Neural progenitor cell (in vitro differentiated cells): ENCODE measurements at places on chromosomes 4 and X. TPM values are rescaled to one million over a fixed set of nuclear protein-coding genes. Genes with fewer than 3 reads are reported as not detected.

DNA sequence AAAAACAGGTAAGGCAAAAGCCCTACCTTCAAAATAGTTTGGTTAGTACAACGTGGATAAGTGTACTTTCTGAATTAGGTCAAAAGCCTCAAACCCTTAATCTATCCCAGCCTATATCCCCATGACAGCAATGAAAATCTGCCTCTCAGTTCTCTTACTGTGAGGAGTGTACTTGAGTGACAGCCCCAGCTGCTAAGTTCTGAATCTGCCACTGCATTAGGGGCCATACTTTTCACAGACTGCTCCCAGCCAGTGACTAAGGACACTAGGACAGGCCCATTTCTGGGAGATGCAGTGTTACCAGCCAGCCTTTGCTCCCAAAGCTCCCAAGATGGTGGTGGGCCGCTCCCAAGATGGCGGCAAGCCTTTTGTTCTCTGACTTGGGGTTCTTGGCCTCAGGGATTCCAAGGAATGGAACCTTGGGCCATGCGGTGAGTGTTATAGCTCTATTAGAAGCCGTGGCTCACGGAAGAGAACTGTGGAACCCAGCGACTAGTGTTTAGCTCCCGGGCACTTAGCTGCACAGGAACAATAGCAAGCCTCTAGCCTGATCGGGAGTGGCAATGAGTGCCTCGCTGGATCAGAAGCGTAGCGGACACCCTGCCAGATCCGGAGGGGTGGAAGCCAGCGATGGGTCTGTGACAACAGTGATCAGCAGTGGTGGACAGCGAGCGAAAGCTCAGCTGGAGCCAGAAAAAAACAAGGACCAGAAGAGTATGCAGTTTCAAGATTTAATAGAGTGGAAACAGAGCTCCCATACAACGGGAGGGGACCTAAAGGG is 175.6 kb upstream of the NRK start:
- no peak for DNase-seq

SLC25A31 gene
- 0.21 TPM in 1 of 2 replicates, not detected in the other for total RNA-seq

DNA sequence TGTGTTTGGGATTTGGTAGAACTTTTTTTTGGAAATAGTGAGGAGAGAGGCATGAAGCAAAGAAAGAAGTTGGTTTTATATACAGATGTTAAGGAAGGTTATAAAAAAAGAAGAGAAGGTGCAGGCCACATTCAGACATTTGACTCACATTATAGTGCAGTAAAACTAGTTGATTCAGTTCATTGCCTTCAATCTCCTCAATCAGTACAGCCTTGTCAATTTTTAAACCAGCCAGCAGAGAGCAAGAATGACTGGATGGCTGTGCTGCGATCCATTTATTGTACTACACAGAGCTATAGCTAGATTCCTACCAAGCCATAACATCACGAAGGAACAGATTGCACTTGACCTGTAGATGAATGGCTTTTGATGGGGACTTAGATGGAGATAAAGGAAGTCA is 79.7 kb upstream of the LSM6 start:
- no peak for DNase-seq

GRCh38 chrX:22746081-22746480 is 253.7 kb upstream of the DDX53 start:
- DNase-seq = no peak

DNA sequence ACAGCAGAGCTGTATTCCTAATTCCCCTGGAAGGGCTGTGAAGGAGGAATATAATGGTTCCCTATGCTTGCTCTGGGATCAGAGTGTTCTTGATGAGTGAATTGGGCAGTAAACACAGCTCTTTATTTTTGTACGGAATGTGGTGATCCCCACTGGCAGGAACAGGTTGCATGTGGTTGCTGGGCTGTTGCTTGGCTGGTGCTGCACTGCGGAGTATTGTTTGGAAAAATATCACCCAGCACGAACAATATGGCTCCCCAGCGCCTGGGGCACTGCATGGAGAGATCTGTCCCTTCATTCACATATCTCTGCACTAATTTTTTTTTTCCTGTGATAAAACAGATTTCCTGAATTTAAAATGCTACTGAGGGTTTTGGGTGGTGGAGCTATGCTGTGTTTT is 119.7 kb downstream of the MGST2 start:
- no peak for DNase-seq

AMBN gene
- 0.15 TPM in 1 of 2 replicates, not detected in the other for total RNA-seq

- DNase-seq = no peak
Observed at GRCh38 chr4:56128213-56128612, 179.5 kb downstream of the CEP135 start.

DNA sequence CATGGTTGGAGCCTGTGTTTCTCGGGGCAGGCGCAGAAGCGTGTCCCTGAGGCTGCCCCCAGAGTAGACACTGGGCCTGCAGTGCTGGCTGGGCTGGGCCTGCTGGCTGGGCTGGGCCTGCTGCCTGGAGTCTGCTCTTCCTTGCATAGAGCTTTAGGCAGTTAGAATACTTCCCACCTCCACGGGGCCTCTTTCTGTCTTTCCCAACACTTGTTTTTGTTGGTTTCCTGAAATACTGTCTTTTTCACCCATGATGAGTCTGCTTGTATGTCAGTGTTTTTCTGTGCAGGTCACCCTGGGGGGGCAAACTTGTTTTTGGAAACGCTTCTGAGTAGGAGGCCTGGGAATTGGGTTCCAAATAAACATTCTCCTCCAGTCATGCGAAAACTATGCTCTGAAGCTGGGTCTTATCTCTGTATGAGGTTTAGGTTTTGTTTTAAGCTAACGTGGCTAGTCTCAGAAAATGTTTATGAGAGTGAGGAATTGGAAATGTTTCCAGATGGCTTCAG is 32.2 kb downstream of the TRMT44 start:
- no peak for DNase-seq

KIT gene
- 4.2 and 4.6 TPM in 2 replicates for total RNA-seq

DNA sequence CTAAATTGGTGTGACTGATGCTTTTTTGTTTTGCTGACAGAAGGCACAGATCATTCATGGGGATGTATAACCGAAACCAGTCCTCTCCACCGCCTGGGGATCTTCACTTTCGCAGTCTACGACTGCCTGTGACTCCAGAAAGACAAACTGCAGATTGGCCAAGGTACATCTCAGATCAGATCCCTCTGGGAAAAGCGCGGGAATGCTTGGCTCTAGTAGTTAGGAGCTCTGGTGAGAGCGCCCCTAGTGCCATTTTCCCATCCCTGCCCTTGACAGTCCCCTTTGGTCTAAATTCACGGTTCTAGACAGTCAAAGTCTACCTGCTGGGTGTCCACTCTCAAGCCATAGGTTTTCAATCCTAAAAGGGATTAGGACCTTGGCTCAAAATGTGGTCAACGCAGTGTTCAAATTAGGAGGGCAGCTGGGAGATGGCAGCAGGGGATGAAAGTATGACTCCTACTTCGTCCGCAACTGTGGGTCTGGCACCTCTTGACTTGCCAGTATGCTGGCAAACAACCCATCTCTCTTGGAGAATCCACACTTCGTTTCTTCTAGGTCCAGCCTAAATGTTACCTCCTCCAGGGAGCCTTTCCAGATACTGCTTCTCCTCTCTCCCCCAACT is 6.9 kb upstream of the HAND2 start:
- peak; percentile 87 for DNase-seq

DNA sequence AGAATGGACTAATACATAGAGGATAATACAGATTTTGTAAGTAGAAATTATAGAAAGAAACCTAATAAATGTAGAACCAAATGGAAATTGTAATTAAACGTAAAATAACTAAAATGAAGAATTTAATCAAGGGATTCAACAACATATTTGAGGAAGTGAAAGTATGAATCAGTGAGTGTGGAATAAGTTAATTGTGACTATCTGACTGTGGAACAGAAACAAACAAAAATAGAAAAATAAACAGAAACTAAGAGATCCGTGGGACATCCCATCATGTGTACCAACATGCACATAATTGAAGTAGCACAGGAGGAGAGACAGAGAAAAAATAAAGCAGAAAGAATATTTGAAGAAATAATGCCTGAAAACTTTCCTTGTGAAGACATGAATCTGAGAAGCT is 208.6 kb upstream of the TACR3 start:
- no peak for DNase-seq

- DNase-seq = no peak
Observed at GRCh38 chr4:73743795-73744194, 3.4 kb downstream of the CXCL8 start.

APBB2 gene
- total RNA-seq = 44.3 and 83.2 TPM in 2 replicates

DNA sequence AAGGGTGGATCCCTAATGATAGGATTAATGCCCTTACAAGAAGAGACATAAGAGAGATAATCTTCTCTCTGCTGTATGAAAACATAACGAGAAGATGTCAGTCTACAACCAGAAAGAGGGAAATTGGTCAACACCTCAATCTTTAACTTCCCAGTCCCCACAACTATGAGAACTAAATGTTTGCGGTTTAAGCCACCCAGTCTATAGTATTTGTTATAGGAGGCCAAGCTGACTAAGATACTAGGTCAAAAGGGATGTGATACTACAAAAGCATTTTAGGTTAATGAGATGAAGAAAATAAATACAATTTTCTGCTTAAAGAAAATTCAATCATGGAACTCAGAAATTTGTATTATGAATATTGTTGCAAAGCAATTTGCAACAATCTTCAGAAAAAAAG is 55.4 kb upstream of the LHFPL1 start:
- DNase-seq = no peak

GPR50 gene
- total RNA-seq = 0.47 and 2.2 TPM in 2 replicates

IBSP gene
- total RNA-seq = not detected in 2 replicates

- no peak for DNase-seq
Observed at GRCh38 chr4:121336706-121337105, 44.1 kb downstream of the QRFPR start.

RNF128 gene
- 0.06 TPM in 1 of 2 replicates, not detected in the other for total RNA-seq

GRCh38 chr4:7784131-7784870 is 155.4 kb downstream of the AFAP1 start:
- no peak for DNase-seq

DNA sequence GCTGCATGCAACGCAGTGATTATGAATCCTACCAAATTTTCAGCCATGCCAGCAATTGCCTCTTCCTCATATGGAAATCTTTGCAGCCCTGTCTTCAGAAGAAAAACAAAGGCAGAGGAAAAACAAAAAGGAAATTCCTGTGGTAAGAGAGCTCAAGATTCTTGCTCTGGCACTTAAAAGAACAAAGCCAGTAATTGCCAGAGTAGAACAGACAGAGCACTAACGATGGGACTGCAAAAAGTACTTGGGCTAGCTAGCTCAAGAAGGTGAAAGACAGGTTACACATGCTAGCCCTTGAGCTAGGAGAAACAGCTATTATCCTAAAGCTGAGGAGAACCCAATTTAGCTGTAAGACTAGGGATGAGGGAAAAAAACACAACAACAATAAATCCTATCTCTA is 582.3 kb downstream of the KCNIP4 start:
- no peak for DNase-seq

- no peak for DNase-seq
Observed at GRCh38 chr4:56241500-56241899, 145.8 kb downstream of the AASDH start.

DNA sequence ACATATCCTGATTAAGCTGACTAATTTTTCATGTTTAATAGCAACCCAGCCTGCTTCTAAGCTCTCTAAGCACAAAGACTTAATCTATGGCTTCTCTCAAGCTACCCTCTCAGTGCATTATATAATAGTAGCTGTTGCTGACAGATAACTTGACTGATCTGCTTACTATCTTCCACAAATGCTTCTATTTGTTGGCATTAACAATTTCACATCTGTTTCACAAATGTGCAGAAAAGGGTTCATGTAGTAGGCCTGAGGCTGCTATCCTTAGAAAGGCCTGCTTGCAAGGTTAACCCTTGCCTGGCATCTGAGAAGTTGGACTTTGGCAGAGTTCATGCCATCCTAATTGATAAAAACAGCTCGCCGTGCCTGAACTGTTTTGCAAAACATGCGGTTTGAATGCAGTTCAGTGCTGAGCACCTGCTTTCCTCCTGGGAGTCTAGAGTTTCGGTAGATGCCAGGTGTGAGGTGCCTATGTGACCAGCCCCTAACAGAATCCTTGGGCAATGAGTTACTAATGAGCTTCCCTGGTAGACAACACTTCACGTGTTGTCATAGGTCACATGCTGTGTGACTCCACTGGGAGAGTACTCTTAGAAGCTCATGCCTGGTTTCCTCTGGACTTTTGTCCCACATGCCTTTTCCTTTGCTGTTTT is 68.4 kb downstream of the NSG1 start:
- DNase-seq = no peak

CSAG2 gene
- total RNA-seq = not detected in 2 replicates

RNF150 gene
- total RNA-seq = 1.4 and 2.6 TPM in 2 replicates

- no peak for DNase-seq
Observed at GRCh38 chrX:30144971-30145731, 70.2 kb upstream of the MAGEB2 start.

- DNase-seq = peak; percentile 73
Observed at GRCh38 chr4:165537028-165537648, 158.3 kb downstream of the CPE start.

DNA sequence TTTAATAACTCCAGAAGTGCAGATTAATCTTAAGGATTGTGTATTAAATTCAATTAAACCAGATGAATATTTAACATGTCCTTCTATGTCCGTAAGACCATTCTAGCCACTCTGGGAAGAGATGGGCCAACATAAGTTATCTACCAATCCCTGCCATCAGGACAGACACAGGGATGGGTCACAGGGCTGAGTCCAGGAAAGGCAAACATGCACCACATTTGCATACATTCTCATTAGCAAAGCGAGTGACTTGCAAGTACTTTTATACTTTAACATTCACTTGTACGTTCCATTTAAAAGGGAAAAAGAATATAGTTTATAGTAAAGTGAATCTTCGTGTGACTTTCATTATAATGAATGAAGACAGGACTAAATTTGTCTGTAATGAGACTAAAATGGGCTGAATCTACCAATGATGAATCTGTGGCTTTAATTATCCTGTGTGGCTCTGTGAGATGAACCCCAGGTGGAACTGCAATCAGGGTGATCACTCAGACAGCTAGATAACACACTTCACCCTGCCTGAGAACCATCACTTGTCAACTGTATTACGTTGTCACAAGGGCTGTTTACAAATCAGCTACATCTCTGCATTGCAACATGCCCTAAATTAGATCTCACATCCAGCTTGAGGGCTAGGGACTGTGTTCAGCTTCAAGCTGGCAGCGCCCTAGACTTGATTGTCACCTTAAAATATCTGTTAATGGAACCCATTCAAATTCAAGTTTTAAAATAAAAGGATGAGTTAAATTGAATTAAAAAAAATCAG is 77.2 kb downstream of the SH3KBP1 start:
- no peak for DNase-seq

DNA sequence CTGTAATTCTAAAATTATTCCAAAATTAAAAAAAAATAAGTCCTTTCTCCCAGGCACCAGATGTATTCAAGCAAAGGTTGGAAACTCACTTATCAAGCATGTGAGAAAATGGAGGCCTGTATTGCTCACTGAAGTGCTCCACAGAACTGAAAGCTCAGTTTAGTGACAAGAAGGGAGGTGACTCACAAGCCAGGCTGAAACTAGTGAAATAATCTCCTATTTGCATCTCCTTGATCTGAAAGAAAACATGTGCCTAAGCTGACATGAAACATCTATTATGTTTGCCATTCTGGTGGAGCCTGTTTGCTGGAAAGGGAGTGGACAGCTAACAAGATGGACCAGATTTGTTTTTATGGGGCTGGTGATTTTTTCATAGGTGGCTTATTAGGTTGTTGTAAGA is 54.0 kb upstream of the AMELX start:
- no peak for DNase-seq

RAB40AL gene
- total RNA-seq = 0.31 TPM in 1 of 2 replicates, not detected in the other

GRCh38 chrX:119469313-119469635 is 1.0 kb downstream of the SLC25A5 start:
- no peak for DNase-seq
